Lower lobe of right lung (tissue), 2 donors: ENCODE measurements at places on chromosomes 7 and 10. TPM values are rescaled to one million over a fixed set of nuclear protein-coding genes. Genes with fewer than 3 reads are reported as not detected.

The RASSF4 gene
- 49.0 TPM for total RNA-seq

DNA sequence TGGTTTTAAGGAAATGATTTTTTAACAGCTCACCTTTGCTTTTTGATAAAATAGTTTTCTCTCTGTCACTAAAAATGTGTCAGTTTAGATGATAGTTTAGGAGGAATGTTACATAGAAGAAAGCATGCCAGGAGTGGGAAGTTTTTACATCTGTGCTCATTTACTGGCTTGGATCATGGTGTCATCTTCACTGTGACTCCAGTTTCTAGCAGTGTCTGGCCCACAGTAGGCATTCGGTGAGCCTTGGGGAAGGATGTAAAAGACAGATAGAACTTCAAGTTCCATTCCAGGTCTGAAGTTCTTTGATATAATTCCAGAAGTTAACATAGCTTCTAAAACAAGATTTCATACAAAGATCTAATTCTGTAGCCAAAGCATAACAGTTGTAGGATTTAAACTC lies 259.2 kb downstream of the BICC1 start:
- no peak for DNase-seq

GRCh38 chr7:45985902-45986301 lies 64.8 kb upstream of the IGFBP3 start:
- DNase-seq, result no peak

DNA sequence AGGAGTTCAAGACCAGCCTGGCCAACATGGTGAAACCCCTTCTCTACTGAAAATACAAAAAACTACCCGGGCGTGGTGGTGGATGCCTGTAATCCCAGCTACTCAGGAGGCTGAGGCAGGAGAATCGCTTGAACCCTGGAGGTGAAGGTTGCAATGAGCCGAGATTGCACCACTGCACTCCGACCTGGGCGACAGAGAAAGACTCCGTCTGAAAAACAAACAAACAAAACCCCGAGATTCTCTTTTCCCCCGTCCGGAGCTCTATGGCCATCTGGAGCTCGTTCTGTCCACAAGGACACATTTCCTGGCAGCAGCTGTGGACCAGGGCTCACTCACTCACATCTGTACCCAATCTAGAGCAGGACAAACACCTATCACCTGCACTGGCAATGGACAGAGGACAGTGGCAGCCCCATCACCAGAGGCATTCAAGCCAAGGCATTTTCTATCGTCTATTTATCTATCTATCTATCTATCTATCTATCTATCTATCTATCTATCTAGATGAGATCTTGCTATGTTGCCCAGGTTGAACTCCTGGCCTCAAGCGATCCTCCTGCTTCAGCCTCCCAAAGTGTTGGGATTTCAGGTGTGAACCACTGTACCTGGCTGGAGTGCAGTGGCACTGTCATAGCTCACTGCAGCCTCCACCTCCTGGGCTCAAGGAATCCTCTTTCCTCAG lies 167.1 kb upstream of the TNRC18 start:
- DNase-seq, result no peak

GRCh38 chr10:119420950-119421875 lies 121.3 kb downstream of the RGS10 start:
- no peak for DNase-seq

The MDFIC gene
- 46.3 TPM for total RNA-seq

DNA sequence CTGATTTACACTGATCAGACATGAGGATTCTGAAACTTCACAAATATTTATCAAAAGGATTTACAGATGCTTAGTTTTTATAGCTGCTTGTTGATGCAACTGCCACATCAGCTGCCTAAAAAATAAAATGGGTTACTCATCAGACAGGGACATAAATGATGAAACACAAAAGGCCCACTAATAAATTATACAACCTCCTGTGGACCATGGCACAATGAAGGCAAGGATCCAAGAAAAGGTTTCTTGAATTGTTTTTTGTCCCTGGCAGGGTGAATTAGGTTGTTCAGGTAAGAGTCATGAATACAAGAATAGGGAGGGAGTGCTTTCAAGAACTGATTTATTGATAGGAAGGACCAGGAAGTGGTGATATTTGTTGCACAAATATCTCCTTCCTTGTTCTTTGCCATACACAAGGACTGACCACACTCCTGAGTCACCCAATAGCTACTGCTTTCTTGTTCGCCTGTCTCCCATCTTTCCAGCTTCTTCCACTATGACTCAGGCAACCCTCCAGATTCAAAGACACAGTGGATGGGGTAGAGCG lies 234.5 kb downstream of the AHR start:
- no peak for DNase-seq

DNA sequence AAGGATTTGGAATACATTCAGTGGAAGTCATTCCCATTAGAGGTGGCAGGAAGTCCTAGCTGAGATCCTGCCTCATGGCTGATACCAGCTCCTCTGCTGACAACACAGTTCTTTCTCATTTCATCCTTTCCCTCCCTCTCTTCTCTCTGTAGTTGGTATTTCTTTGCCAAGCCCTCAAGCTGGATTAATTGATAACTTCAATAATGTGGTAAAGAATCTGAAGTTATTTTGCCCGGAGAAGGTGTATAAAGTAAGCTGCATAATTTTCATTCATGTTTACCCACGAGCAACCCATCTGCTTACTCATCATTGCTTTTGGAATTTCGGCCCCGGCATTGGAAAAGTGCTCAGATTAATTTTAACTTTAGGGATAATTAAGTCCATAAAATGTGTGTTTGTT lies 85.2 kb upstream of the PLPP4 start:
- no peak for DNase-seq

The BPGM gene
- total RNA-seq, result 16.9 TPM

DNA sequence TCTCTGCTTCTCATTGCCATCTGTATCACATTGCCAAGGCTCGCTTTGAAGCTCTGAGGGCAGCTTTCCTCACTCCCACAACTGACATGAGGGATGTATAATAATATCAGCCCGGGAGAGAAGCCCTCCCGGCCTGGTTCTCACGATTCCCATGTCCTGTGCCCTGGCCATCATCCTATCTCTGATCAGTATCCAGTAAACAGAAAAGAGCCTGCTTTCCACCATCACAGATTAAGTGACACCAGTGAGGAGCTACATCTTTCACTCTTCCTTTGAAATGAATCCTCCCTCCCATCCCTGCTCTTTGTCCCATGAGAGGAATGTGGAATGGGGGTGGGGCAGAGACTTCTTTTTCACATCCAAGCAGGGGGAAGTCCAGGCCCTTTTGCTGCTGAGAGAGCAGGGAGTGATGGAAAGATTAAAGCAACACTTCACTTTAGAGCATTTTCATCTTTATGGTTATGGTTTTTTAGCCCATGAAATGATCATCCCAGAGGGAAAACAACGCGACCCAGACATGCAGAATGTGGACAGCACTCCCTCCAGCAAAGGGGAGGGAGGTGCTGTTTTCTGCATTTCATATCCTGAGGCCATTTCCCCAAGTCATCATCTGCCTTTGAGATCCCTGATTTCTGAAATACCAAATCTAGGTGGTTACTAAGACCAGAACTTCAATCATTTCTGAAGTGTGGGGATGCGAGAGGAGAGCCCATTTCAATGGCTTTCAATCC lies 84.6 kb upstream of the LYZL1 start:
- no peak for DNase-seq

The PTPRN2 gene
- 6.8 TPM for total RNA-seq

The FAM180A gene
- 3.0 TPM for total RNA-seq

The AKR1D1 gene
- not detected for total RNA-seq

DNA sequence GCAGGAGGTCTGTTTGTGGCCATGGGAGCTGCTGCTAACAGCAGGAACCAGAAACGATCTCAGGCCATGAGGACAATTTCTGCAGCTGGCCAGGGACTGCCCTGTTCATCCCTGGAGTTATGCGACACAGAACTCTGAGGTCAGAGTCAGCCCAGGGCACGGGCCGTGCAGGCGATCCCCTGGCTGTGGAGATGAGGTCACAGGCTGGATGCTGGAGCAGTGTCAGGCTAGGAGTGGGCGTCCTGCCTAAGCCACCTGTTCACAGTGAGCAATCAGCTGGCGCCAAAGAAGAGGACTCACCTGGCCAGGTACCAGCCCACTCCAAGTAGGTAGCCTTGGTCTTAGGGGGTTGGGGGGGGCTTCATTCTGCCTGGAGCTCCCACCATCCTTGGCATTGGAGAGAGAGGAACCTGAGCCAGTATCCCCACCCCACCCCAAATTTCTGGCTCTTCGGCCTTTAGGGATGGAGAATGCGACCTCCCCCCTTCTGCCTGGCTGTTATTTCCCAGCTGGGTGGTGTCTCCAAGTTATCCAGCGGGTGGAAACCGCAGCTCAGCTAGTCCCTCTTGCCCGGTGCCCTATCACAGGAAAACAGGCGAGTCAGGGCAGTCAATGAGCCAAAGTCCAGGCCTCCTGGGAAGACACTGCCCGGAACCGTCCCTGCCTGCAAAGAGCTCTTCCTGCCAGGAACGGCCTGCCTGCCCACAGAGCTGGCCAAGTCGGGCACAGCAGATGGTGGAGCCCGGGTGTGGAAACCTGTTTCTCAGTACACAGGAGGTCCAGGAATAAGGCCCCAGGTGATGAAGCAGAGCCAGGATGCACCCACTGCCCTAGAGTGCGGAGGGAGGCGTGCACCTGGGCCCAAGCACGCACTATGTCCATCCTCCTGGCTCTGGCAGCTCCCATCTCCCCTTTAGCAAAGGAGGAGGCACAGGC lies 1.8 kb upstream of the TTYH3 start:
- no peak for DNase-seq

DNA sequence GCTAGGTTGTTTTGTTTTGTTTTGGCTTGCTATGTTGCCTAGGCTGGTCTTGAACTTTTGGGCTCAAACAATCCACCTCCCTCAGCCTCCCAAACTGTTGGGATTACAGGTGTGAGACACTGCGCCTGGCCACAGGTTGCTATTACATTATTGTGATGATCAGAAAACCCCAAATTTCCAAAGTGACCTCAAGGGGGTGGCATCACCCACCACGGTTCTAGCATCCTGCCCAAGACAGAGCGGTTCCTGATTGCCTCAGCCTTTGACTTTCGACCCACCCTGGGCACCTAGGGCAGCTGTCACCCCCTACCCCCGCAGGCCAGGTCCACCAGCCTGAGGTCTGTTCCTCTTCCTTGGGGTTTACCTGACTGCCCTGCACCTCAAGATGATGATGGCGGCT lies 28.4 kb downstream of the SBDS start:
- DNase-seq, result no peak

- no peak for DNase-seq
These were observed 1494.9 kb upstream of the LRRTM3 start for GRCh38 chr10:65430979-65431378.

DNA sequence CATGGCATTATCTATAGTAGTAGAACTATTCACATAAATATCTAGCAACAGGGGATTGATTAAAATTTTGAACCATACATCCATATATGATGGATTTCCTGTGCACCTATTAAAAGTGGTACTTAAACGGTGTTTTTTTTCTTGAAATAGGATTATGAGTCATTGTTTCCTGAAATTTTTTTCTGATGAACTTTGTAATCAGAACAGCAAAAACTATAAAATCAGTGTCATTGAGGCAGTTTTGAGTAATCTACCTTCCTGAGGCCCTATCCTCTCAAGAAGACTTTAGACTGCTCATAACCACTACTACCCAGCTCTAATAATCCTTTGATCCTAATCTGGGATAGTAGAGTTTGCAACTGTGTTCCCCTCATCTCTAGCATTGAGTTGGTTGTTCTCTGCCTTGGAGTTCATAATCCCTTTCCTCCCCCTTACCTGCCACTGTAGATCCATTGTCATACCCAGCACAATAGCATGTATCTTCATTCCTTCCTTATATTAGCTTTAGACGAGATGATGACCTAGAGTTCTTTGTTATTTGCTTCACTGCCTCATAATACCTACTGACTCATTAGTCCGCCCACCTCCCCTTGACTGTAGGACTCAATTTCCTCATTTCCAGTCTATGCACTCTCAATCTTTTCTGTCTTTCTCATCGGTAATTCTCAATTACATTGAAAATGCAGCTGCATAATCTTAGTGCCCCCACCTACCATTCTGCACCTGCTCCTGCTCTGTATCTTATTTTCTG lies 133.4 kb downstream of the LRRC4 start:
- DNase-seq, result no peak

- no peak for DNase-seq
These were observed 180.2 kb upstream of the TPK1 start for GRCh38 chr7:145016068-145016467.
